Gastrocnemius medialis (tissue), 4 donors: ENCODE measurements at places on chromosomes 7 and 10. TPM values are rescaled to one million over a fixed set of nuclear protein-coding genes. Genes with fewer than 3 reads are reported as not detected.

GRCh38 chr10:36345807-36346206 is 703.7 kb upstream of the FZD8 start:
- no peak for DNase-seq
- H3K27ac ChIP-seq, result no peak overlapping the region
- no peaks in the 10 kb centered on the region for H3K4me1 ChIP-seq
- no peaks in the 10 kb centered on the region for H3K36me3 ChIP-seq

CPVL gene
- 11.8 TPM for total RNA-seq

DNA sequence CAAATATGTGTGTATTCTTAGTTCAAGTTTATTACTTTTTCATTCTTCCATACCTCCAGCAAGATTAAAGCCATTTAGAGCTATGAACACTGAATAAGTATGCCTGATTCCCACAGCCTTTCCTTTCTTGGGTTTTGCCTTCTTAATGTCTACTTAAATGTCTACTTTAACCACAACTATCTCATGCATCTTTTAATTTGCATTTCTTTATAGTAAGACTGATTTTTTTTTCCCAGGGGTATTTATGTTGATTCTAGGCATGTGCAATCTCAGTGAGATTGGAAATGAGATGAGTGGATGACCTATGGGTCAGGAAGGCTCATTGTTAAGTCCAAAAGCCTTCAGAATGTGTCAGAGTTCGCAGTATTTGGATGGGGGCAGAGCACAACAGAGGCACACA is 3.6 kb downstream of the PCBD1 start:
- no peak for DNase-seq
- peaks cover 26% of the 10 kb centered on the region for H3K36me3 ChIP-seq
- H3K4me1 ChIP-seq, result peaks cover 7% of the 10 kb centered on the region

- no peak overlapping the region for H3K27ac ChIP-seq
- no peak overlapping the region for H3K4me3 ChIP-seq
- no peaks in the 10 kb centered on the region for H3K27me3 ChIP-seq
- no peaks in the 10 kb centered on the region for H3K36me3 ChIP-seq
Measured at GRCh38 chr7:78562191-78562590, 763.6 kb downstream of the PHTF2 start.

DNA sequence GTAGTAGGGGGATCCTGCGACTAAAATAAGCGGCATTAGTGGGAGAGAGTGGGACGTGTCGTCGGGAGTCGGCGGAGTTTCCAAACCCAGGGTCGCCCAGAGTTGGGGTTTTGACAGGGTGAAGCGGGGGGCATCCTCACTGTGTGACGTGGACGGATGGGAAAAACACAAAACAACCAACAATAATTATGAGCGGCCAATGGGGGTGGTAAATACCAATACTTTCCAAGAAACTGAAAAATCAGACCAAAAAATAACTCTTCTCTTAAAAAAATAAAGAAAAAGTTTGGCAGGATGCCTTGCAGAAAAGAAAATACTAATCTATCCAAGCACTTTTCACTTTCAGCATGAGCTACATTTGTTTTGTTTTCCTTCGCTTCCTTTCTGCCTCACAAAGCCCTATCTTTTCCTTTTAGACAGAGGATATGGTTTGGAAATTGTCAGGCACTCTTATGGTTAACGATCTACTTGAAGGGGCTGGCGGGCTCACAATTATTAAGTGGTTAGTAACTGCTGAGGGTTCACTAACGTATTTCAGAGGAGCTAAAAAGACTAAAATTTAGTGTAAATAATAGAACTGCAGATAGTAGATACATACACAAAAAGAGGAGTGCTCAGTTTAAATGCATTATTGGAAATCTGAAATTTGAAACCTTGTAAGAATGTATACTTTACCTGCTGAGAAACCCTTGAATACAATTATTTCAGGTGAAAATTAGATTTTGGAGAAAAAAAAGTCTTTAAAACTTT is 802 bp upstream of the CDK6 start:
- H3K4me3 ChIP-seq, result peak overlapping the region; percentile 81
- no peaks in the 10 kb centered on the region for H3K4me1 ChIP-seq
- peak overlapping the region; percentile 78 for H3K27ac ChIP-seq
- DNase-seq, result no peak

GRCh38 chr7:77858278-77858677 is 59.7 kb downstream of the PHTF2 start:
- no peaks in the 10 kb centered on the region for H3K36me3 ChIP-seq
- peak overlapping the region; percentile 87 for H3K27ac ChIP-seq
- peaks cover 33% of the 10 kb centered on the region for H3K4me1 ChIP-seq

PIK3AP1 gene
- total RNA-seq, result 3.1 TPM

DNA sequence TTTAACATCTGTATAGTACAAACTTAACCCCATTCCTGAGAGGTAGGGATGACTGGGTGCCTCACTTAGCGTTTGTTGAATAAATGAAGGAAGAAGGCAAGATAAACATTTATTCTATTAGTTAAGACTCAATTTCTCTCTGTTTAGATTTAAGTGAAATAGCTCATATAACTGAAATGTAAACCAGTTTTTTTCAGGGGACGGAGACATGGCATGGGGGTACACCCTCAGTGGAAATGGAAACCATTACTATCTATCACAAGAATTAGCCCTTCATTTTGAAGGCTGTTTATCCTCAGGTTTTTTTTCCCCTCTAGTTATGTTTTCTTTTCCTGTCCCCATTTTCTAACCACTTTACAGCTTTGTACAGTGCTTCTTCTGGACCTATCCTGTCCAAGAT is 35.6 kb upstream of the PDLIM1 start:
- no peaks in the 10 kb centered on the region for H3K27me3 ChIP-seq
- H3K4me3 ChIP-seq, result no peak overlapping the region
- H3K4me1 ChIP-seq, result peaks cover 57% of the 10 kb centered on the region
- peaks cover 13% of the 10 kb centered on the region for H3K36me3 ChIP-seq
- no peak for DNase-seq

- no peak overlapping the region for H3K4me3 ChIP-seq
- no peak for DNase-seq
- peak overlapping the region; percentile 64 for H3K27ac ChIP-seq
Measured at GRCh38 chr7:129908181-129908580, 44.6 kb downstream of the UBE2H start.

RPEL1 gene
- total RNA-seq, result not detected

DNA sequence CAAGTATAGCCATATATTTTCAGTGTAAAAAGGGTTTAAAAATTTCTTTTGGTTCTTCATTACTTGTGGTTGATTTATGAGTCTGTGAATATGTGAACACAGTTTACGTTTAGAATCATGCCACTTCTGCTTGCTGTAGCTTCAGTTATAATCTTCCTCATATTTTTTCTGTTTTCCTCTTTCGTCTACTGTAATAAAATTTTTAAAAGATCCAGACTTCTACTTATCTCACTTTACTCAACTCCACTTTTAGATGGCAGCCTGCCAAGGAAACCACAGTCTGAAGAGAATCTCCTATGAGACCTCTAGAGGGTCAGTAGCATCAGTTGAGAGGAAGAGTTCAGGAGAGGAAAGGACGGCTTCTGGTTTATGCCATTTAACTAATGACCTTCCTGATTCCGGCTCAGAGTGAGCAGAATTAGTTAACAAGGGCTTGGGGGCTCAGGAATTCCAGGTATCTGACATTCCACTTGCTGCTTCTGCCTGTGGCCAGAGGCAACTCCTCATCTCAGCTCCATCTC is 21.4 kb downstream of the CREB5 start:
- no peak for DNase-seq
- no peak overlapping the region for H3K4me3 ChIP-seq
- peaks cover 8% of the 10 kb centered on the region for H3K4me1 ChIP-seq
- no peak overlapping the region for H3K27ac ChIP-seq
- no peaks in the 10 kb centered on the region for H3K27me3 ChIP-seq

GRCh38 chr7:45718464-45719330 is 144.5 kb downstream of the ADCY1 start:
- no peaks in the 10 kb centered on the region for H3K4me1 ChIP-seq
- H3K27me3 ChIP-seq, result no peaks in the 10 kb centered on the region
- H3K4me3 ChIP-seq, result no peak overlapping the region
- H3K27ac ChIP-seq, result no peak overlapping the region

HOXA13 gene
- total RNA-seq, result 2.4 TPM

GRCh38 chr7:50539725-50540124 is 25.5 kb downstream of the DDC start:
- H3K4me3 ChIP-seq, result no peak overlapping the region
- H3K27ac ChIP-seq, result no peak overlapping the region
- H3K36me3 ChIP-seq, result no peaks in the 10 kb centered on the region
- no peak for DNase-seq

- no peaks in the 10 kb centered on the region for H3K4me1 ChIP-seq
- H3K27me3 ChIP-seq, result no peaks in the 10 kb centered on the region
- no peak overlapping the region for H3K27ac ChIP-seq
- no peaks in the 10 kb centered on the region for H3K36me3 ChIP-seq
Measured at GRCh38 chr7:80923211-80923612, 4.4 kb upstream of the SEMA3C start.

- no peaks in the 10 kb centered on the region for H3K36me3 ChIP-seq
- no peak overlapping the region for H3K4me3 ChIP-seq
- H3K4me1 ChIP-seq, result peaks cover 29% of the 10 kb centered on the region
- H3K27me3 ChIP-seq, result no peaks in the 10 kb centered on the region
- DNase-seq, result no peak
- H3K27ac ChIP-seq, result peak overlapping the region; percentile 10
Measured at GRCh38 chr10:59878915-59879314, 27.4 kb downstream of the CCDC6 start.

PDZD7 gene
- not detected for total RNA-seq

SKIDA1 gene
- total RNA-seq, result not detected

- H3K27me3 ChIP-seq, result no peaks in the 10 kb centered on the region
- peaks cover 8% of the 10 kb centered on the region for H3K4me1 ChIP-seq
- no peak for DNase-seq
- H3K27ac ChIP-seq, result peak overlapping the region; percentile 30
- H3K36me3 ChIP-seq, result no peaks in the 10 kb centered on the region
Measured at GRCh38 chr10:3173171-3173878, 743 bp upstream of the PITRM1 start.

DNA sequence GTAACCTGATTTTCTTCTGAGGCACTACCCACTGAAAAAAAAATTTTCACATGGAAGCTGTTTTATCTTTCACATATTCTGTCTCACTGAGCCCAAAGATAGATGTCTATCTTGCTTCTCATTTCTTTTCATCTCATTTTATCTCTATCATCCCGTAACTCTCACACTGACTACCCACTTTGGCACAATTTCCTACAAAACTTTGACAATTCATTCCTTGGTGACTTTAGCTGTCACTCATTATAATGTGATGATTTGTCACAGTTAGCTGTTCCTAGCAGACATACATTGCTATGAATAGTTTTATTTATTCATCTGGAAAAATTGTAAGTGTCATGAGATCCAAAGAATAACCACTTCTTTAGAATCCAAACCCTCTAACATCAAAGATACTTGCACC is 589.9 kb upstream of the TEX47 start:
- no peaks in the 10 kb centered on the region for H3K27me3 ChIP-seq
- H3K36me3 ChIP-seq, result no peaks in the 10 kb centered on the region
- DNase-seq, result no peak
- H3K4me3 ChIP-seq, result no peak overlapping the region
- H3K4me1 ChIP-seq, result no peaks in the 10 kb centered on the region

CPN1 gene
- total RNA-seq, result not detected

DNA sequence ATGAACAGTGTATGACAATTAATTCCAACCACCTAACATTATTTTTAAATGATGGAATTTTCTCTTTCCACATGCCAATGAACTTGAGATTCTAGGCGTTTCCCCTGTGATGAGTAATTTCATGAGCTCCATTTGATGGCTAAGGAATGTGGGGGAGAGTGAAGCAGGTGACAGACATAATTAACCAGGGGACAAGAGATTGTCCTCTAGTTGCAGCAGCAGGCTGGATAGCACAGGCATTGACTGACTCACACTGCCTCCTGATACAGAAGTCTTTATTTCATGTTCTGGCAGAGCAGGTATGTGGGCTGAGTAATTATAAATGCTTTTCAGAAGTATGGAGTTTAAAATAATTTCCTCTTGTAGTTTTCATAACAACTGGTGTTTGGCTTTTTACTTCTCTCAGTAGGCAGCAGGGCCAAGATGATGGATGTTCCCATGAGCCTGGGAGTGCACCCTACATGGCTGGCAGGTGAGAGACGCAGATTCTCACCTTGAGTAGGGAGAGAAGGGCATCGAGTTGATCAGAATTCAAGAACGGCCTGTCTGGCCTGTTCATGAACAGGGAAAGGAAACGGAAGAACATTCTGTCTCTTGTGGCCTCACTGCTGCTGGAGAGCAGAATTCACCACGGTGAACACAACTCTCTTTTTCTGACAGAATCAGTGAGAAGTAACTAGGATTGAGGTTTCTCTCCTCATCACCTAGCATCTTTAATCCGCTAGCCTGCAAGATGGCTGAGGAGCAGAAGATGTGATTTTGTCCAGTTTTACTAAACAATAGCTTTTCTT is 118.8 kb downstream of the AOAH start:
- no peaks in the 10 kb centered on the region for H3K27me3 ChIP-seq
- DNase-seq, result no peak

CYP3A5 gene
- total RNA-seq, result 0.70 TPM

GIMAP5 gene
- 13.5 TPM for total RNA-seq

GRCh38 chr7:99381664-99382075 is 7.1 kb downstream of the ARPC1B start:
- H3K27ac ChIP-seq, result no peak overlapping the region
- no peaks in the 10 kb centered on the region for H3K27me3 ChIP-seq
- peaks cover 21% of the 10 kb centered on the region for H3K4me1 ChIP-seq

DNA sequence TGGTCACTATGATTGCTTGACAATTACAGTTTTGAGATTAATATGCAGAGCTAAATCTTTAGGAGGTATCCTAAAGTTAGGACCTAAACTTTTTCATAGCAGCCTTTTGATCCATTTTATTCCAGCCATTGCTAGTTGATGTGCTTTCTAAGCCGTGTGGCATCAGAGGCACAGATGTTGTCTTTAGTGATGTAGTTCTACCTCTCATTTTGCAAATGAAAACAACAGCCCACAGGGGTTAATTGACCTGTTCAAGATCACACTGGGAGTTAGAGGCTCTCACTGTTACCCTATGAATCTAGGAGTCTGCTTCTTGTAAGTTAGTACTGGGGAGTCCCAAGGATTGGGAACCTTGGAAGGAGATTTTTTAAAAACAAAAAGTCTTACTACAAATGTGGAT is 10.6 kb downstream of the AUTS2 start:
- no peaks in the 10 kb centered on the region for H3K36me3 ChIP-seq
- H3K4me3 ChIP-seq, result no peak overlapping the region
- H3K4me1 ChIP-seq, result peaks cover 9% of the 10 kb centered on the region
- no peaks in the 10 kb centered on the region for H3K27me3 ChIP-seq
- H3K27ac ChIP-seq, result peak overlapping the region; percentile 17

GRCh38 chr10:105029286-105029685 is 388.2 kb downstream of the SORCS3 start:
- no peaks in the 10 kb centered on the region for H3K36me3 ChIP-seq
- no peaks in the 10 kb centered on the region for H3K4me1 ChIP-seq

DNA sequence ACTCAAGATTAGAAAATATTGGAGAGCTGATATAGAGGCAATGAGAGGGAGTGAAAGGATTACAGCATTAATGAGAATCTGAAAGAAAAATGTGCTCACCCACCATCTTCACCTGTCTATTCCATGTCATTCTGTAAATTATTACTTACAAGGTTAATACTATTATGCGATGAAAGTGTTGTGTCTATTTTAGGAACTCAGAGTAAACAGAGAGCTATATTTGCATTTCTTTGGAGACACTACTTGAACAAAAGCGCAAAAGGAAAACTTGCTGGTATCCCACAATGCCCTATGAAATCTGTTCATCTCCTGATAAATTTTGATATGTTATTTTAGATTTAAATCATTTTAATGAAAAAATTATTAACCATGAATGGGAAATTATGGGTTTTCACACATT is 196.1 kb downstream of the ZEB1 start:
- no peak overlapping the region for H3K27ac ChIP-seq
- DNase-seq, result no peak
- H3K4me1 ChIP-seq, result peaks cover 21% of the 10 kb centered on the region
- peaks cover 40% of the 10 kb centered on the region for H3K36me3 ChIP-seq
- H3K27me3 ChIP-seq, result no peaks in the 10 kb centered on the region
- H3K4me3 ChIP-seq, result no peak overlapping the region
